ENCODE measurements at places on chromosomes 2 and 18. TPM values are rescaled to one million over a fixed set of nuclear protein-coding genes. Genes with fewer than 3 reads are reported as not detected.

Gene C1GALT1C1L
- 0.20 TPM for total RNA-seq

Gene NTSR2
- not detected for total RNA-seq

GRCh38 chr18:801137-801536 is 10.9 kb downstream of the YES1 start:
- no peaks in the 10 kb centered on the region for H3K4me1 ChIP-seq
- no peak overlapping the region for H3K27ac ChIP-seq
- no peak overlapping the region for H3K4me3 ChIP-seq
- DNase-seq, result no peak
- no peaks in the 10 kb centered on the region for H3K36me3 ChIP-seq
- no peaks in the 10 kb centered on the region for H3K27me3 ChIP-seq

- H3K4me1 ChIP-seq, result no peaks in the 10 kb centered on the region
- H3K27ac ChIP-seq, result no peak overlapping the region
- H3K36me3 ChIP-seq, result no peaks in the 10 kb centered on the region
Measured at GRCh38 chr2:76640905-76641304, 881.3 kb downstream of the LRRTM4 start.

Gene ARHGAP25
- total RNA-seq, result 0.27 TPM

Gene CXCR2
- 0.15 TPM for total RNA-seq

Gene LIPG
- total RNA-seq, result 2.6 TPM

- no peak overlapping the region for H3K27ac ChIP-seq
- no peak for DNase-seq
- H3K27me3 ChIP-seq, result no peaks in the 10 kb centered on the region
- H3K36me3 ChIP-seq, result no peaks in the 10 kb centered on the region
Measured at GRCh38 chr2:1766425-1766824, 22.1 kb upstream of the PXDN start.

Gene AKAIN1
- not detected for total RNA-seq

GRCh38 chr2:65548064-65548463 is 115.7 kb upstream of the SPRED2 start:
- no peak for DNase-seq
- H3K36me3 ChIP-seq, result no peaks in the 10 kb centered on the region
- peaks cover 24% of the 10 kb centered on the region for H3K4me1 ChIP-seq
- H3K27ac ChIP-seq, result no peak overlapping the region
- H3K27me3 ChIP-seq, result no peaks in the 10 kb centered on the region

GRCh38 chr2:4369826-4370419 is 666.5 kb downstream of the DCDC2C start:
- H3K27ac ChIP-seq, result no peak overlapping the region
- no peak for DNase-seq
- H3K27me3 ChIP-seq, result no peaks in the 10 kb centered on the region
- H3K4me1 ChIP-seq, result no peaks in the 10 kb centered on the region
- H3K36me3 ChIP-seq, result no peaks in the 10 kb centered on the region

- H3K27me3 ChIP-seq, result no peaks in the 10 kb centered on the region
- no peaks in the 10 kb centered on the region for H3K4me1 ChIP-seq
- no peak overlapping the region for H3K4me3 ChIP-seq
- DNase-seq, result no peak
- no peaks in the 10 kb centered on the region for H3K36me3 ChIP-seq
Measured at GRCh38 chr2:156300337-156300736, 32.2 kb downstream of the NR4A2 start.

DNA sequence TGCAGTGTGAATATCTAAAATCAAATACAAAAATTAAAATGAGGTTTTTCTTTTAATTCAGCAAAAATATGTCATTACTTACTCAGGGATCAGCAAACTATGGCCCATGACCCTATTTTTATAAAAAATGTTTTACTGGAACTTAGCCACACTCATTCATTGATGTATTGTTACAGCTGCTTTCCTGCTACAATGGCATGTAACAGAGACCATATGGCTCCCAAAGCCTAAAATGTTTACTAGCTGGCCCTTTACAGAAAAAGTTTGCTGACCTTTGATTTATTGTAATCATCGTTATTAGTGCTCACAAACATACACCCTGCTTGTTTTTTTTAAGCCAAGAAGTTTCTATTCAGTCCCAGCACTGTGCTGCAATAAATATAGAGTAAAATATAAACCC is 120.3 kb downstream of the PLA2R1 start:
- no peak overlapping the region for H3K27ac ChIP-seq
- H3K27me3 ChIP-seq, result no peaks in the 10 kb centered on the region
- DNase-seq, result no peak
- no peak overlapping the region for H3K4me3 ChIP-seq
- H3K36me3 ChIP-seq, result no peaks in the 10 kb centered on the region

DNA sequence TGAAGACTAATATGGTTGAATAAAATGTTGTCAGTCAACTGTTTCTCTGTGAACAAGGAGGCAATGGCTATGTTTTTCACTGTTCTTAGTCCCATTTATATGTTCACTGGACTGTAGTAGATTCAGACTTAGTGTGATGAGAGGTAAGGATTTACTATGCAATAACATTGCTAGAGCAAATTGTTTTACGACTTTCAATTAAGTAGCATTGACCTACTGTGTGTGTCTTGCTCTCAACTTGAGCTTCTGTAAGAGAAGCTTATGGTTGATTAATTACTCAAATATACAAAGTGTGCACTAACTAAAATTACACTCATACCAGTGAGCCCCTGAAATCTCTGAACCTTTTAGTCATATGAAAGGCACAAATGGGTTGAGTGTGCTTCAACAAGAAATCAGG is 168.6 kb downstream of the RAPGEF4 start:
- no peak for DNase-seq
- H3K27me3 ChIP-seq, result 0 out of 2 replicates have a peak, but pooled peaks cover 1% of the 10 kb centered on the region
- no peaks in the 10 kb centered on the region for H3K4me1 ChIP-seq

- no peak overlapping the region for H3K27ac ChIP-seq
- H3K4me1 ChIP-seq, result peaks cover 9% of the 10 kb centered on the region
- no peaks in the 10 kb centered on the region for H3K27me3 ChIP-seq
Measured at GRCh38 chr2:65527451-65528240, 95.2 kb upstream of the SPRED2 start.

GRCh38 chr2:189657867-189658266 is 3.4 kb upstream of the ASNSD1 start:
- H3K27ac ChIP-seq, result no peak overlapping the region
- H3K36me3 ChIP-seq, result no peaks in the 10 kb centered on the region
- no peak for DNase-seq
- no peak overlapping the region for H3K4me3 ChIP-seq
- no peaks in the 10 kb centered on the region for H3K4me1 ChIP-seq
- no peaks in the 10 kb centered on the region for H3K27me3 ChIP-seq

Gene DYNC2LI1
- 16.7 TPM for total RNA-seq

Gene OSBPL6
- total RNA-seq, result 11.6 TPM

DNA sequence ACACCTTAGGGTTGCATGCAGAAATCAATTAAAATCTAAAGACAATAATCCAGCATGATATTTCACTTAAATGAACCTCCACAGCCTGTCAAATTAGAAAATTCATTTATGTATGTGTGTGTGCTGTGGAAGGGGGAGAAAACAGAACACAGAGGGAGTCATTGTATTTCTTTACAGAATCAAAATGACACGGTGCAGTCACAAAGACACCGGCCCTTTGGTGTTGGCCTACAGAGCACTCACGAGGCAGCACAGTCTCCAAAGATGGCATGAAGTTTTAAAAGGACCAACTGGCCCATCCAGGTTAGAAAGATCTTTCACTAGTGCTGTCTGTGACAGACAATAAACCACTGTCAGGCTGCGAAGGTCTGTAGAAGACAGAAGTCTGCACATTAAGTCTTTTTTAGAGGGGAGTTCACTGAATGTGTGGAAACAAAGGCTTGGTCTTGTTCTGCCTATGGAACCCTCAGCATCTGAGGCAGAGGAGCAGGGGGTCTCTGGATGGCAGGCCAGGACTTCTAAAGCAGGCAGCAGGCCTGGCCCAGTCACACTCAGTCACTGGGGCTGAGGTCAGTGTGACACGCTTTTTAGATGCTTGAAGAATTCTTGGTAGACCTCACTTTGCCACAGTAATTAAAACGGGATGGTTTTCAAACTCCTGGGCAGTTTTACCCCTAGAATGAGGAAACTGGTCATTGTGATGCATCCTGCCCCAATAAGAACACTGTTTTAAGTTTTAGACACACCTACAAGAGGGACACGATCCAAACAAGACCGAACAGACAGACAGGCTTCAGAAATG is 184.9 kb downstream of the AFF3 start:
- no peak for DNase-seq
- H3K27me3 ChIP-seq, result peaks cover 54% of the 10 kb centered on the region
- no peaks in the 10 kb centered on the region for H3K36me3 ChIP-seq
- no peaks in the 10 kb centered on the region for H3K4me1 ChIP-seq
- no peak overlapping the region for H3K4me3 ChIP-seq

DNA sequence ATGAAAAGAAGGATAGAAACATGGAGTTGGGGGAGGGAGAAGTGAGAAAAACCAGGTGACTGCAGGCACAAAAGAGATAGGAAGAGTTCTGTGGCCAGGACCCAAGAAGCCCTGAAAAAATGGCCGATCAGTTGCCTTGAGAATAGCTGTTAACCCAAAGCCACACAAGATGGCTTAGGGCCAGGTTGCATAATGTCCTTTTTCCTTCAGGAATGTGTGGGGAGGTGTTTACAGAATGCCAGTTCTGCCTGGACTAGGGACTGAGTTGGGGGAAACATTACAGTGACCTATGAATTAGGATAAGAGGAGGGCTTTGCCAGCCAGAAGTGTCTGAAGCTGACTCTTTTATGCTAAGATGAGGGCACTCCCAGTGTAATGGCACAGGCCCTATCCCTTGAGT is 17.1 kb downstream of the FAM110C start:
- peaks cover 17% of the 10 kb centered on the region for H3K4me1 ChIP-seq
- H3K27me3 ChIP-seq, result no peaks in the 10 kb centered on the region
- H3K27ac ChIP-seq, result no peak overlapping the region
- no peaks in the 10 kb centered on the region for H3K36me3 ChIP-seq

Gene BOLL
- not detected for total RNA-seq

GRCh38 chr2:171315781-171316180 is 118.0 kb downstream of the METTL8 start:
- no peak for DNase-seq
- H3K27me3 ChIP-seq, result no peaks in the 10 kb centered on the region
- no peak overlapping the region for H3K27ac ChIP-seq
- H3K4me3 ChIP-seq, result no peak overlapping the region

- no peaks in the 10 kb centered on the region for H3K4me1 ChIP-seq
- no peaks in the 10 kb centered on the region for H3K36me3 ChIP-seq
- DNase-seq, result no peak
- H3K4me3 ChIP-seq, result no peak overlapping the region
- no peak overlapping the region for H3K27ac ChIP-seq
- H3K27me3 ChIP-seq, result peaks cover 8% of the 10 kb centered on the region
Measured at GRCh38 chr2:100208141-100208770, 65.9 kb upstream of the AFF3 start.

- no peak for DNase-seq
- H3K4me1 ChIP-seq, result no peaks in the 10 kb centered on the region
- H3K27me3 ChIP-seq, result no peaks in the 10 kb centered on the region
- no peak overlapping the region for H3K27ac ChIP-seq
Measured at GRCh38 chr2:123976054-123976648, 48.9 kb upstream of the CNTNAP5 start.

DNA sequence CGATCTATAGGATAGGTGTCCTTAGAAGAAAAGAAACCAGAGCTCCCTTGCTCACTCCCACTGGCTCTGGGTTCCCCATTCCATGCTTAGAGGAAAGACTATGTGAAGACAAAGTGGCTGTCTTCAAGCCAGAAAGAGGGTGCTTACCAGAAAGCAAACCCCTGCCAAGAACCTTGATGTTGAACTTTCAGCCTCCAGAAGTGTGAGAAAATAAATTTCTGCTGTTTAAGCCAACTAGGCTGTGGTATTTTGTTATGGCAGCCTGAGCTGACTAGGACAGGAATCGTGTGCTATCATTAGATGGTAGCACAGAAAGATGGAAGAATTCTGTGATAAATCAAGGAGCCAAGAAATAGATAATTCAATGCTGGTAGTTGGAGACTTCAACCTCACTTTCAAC is 19.9 kb upstream of the TFCP2L1 start:
- peaks cover 4% of the 10 kb centered on the region for H3K4me1 ChIP-seq
- no peak overlapping the region for H3K4me3 ChIP-seq
- no peaks in the 10 kb centered on the region for H3K27me3 ChIP-seq

DNA sequence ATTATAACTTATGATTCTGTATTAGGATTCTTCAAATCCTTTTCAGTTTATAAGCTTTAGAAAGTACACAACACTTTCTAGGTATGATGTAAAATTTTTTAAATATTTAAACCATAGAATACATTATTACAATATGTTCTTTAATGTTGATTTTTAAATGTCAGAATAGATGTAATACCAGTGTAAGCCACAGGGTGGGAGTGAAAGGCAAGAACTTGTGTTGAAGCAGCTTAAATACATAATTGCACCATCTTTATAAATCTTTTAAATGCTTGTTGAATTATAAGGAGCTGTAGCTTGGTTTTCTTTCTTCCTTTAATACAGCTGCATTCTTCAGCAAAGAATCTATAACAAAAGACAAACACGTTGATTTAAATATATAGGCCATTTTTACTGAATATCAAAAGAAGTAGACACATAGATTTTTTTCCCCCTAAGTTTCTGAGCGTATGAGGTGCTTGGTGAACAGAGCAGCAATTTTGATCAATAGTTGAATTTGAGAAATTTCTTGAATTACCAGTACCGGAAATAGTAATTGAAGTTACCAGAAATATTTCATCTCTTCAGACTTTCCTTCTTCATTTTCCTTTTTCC is 63.0 kb downstream of the TANK start:
- no peaks in the 10 kb centered on the region for H3K27me3 ChIP-seq
- peak; percentile 37 for DNase-seq
- peaks cover 41% of the 10 kb centered on the region for H3K36me3 ChIP-seq
